ENCODE measurements at places on chromosomes 3 and 15. TPM values are rescaled to one million over a fixed set of nuclear protein-coding genes. Genes with fewer than 3 reads are reported as not detected.

Gene TEX9
- 26.9 TPM for polyA plus RNA-seq

DNA sequence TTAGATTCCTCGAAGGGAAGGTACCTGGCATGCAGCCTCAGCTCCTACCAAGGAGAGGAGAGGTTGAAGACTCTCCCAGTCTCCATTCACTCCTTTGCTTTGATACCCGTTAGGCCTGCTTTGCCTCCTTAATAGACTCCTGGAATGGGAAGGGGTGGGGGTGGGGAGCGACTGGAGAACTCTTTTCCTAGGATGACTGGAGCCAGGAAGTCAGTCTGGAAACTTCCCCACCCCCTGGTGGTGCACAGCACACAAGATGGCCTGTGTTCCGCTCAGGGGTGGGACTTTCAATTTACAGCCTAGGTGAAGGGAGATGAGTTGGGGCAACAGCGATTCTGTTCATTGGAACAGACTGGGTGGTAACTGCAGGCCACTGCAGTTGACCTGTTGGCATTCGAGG, 21.4 kb upstream of the CELF6 start:
- DNase-seq: no peak

DNA sequence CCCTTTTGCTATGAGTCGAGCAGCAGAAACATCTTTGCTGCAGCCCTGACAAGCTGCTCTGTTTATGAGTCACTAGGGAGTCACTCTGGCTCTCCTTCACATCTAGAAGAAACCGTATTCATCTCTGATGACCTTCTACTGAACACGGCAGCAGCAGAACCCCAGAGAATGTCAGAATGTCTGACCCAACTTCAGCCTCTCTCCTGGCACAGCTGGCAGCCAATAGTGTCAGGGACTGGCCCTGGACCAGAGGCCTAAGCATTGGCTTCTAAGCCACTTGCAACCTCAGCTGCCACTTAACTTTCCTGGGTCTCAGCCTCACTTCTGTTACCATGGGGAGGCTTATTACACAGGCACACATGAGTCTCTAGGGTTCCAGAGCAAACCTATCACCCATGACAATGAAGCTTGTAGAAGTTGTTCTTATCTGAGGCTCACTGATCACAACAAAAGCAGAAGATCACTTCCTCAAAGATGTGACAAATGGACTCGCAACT, 184.1 kb upstream of the TLE3 start:
- no peak for DNase-seq

Gene KCNH8
- 1.1 TPM for polyA plus RNA-seq

- no peak for DNase-seq
Observed at GRCh38 chr15:59594493-59594942, 17.1 kb upstream of the GCNT3 start.

Gene CCDC9B
- 6.2 TPM for polyA plus RNA-seq

DNA sequence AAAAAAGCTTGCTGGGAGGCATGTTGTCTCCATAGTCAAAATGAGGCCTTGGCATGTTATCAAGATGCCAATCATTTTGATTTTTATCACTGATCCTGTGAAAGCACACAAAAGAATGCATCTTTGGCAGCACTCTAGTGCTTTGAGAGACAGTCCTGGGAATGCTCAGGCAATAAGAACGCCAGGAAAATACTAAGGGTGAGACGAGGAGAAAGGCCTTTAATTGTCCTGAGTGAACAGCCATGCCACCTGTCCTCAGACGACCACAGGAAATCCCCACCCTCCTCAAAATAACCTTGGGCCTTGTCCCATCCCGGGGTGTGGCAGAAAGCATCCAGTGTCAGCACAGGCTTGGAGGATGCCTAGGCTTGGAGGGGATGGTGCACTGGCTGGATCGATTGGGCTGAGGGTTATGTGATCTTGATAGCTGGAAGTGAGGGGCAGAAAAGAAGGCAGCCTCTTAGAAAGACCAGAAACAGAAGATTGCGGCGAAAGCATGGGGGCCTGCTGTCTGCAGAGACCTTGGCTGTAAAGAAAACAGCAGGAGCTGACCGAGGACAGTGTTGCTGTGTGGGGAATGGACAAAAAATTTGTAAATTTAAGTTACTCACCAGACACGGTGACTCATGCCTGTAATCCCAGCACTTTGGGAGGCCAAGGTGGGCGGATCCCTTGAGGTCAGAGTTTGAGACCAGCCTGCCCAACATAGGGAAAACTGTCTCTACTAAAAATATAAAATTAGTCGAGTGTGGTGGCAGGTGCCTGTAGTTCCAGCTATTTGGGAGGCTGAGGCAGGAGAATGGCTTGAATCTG, 7.3 kb downstream of the TMEM158 start:
- DNase-seq: no peak

Gene SAXO2
- 4.4 TPM for polyA plus RNA-seq

Gene C3orf20
- polyA plus RNA-seq: 0.19 TPM

Gene SLMAP
- polyA plus RNA-seq: 43.9 TPM

Gene SNURF
- 12.2 TPM for polyA plus RNA-seq

DNA sequence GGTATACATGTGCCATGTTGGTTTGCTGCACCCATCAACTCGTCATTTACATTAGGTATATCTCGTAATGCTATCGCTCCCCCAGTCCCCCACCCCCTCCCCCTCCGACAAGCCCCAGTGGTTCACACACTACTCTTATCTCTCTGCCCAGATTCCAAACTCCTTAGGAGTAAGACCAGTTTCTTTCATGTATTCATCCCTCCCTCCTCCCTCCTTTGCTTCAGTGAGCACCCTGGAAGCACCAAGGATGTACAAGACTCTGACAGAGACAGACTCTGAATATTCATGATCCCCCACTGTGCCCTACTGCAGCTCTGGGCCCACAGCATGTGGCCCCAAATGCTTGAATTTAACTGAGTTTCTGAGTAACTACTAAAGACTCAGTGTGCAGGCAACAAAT, 113.8 kb upstream of the RAD18 start:
- DNase-seq: no peak

Gene HACL1
- 19.4 TPM for polyA plus RNA-seq

Gene FOXB1
- polyA plus RNA-seq: 0.20 TPM

DNA sequence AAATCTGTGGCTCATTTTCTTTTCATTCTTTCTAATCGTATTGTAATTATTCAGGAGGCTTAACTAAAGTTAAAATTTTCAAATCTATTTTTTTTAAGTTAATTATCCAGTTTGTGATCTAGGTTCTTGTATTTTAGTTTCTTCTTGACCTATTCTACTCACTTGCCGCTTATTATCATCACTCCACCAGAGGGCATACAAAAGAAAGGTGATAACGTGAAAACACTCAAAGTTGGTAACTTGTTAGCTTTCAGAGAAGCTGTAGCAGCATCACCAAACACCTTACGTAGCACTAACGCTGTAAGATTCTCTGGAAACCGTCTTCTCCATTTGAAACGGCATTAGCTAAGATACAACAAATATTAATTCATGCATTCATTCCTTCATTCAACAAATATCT, 4.8 kb downstream of the GNB4 start:
- DNase-seq: no peak

Gene SEMA3F
- 87.7 TPM for polyA plus RNA-seq

- DNase-seq: no peak
Observed at GRCh38 chr3:32066686-32067085, 39.7 kb upstream of the GPD1L start.

- DNase-seq: no peak
Observed at GRCh38 chr3:190517687-190518086, 3.8 kb downstream of the IL1RAP start.

Gene ACAD9
- 47.3 TPM for polyA plus RNA-seq

GRCh38 chr3:46703013-46703520, 1.9 kb downstream of the TMIE start:
- DNase-seq: no peak

DNA sequence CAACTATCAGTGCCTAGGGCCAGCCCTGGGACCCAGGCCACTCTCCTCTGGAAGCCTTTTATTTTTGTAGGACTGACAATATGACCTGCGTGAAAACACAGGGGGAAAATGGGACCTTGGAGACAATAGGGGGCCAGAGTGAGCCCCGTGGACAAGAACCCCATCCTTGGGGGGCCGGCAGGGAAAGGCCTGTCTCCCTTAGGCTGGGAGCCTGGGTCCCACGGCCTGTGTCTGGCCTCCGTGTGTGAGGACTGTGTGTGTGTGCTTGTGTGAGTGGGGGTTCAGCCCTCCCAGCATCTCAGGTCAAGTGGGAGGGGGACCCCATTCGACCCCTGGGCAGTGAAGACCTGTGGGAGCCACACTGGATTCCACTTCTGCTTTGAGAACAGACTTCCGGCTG, 53.3 kb downstream of the EXOG start:
- DNase-seq: no peak

Gene ZNF80
- polyA plus RNA-seq: not detected

GRCh38 chr15:31487811-31488436, 161.3 kb downstream of the KLF13 start:
- DNase-seq: no peak

GRCh38 chr3:127253491-127253890, 34.4 kb downstream of the PRR20G start:
- DNase-seq: no peak

GRCh38 chr3:103949693-103950092, 1417.0 kb upstream of the ALCAM start:
- DNase-seq: no peak

DNA sequence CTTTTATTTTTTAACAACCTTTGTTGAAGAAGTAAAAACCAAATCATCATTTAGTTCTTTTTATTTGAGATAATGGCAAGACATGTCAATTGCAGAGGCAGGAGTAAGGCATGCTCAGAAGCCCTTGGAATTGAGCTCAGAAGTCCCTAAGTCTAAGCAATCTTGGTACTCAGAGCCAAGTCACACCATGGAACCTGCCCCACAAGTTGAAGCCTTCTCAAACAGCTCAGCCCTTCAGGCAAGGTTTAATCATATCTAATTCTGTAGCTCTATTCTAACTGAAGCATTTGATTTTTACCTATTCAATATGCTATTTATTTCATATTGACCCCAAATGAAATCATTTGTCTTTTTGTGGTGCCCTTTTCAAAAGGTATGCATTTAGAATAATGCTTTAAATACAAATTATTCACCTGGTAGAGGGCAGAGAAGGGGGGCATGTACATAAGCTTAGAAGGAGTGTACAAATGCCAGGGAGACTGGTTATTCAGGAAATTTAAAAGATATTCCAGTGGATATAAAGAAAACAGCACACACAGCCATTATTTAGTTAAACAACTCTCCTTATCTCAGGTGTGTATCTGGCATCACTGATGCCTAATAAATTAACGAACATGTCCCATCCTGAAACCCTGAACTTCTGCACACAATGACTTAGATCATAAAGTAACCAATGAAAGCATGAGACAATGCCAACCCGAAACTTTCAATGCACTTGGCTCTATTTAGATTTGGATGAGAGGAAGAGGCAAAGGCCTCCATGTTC, 26.2 kb upstream of the TOP2B start:
- no peak for DNase-seq

Gene INAFM2
- 13.5 TPM for polyA plus RNA-seq

GRCh38 chr3:38455639-38456430, 2.1 kb downstream of the ACVR2B start:
- DNase-seq: no peak

DNA sequence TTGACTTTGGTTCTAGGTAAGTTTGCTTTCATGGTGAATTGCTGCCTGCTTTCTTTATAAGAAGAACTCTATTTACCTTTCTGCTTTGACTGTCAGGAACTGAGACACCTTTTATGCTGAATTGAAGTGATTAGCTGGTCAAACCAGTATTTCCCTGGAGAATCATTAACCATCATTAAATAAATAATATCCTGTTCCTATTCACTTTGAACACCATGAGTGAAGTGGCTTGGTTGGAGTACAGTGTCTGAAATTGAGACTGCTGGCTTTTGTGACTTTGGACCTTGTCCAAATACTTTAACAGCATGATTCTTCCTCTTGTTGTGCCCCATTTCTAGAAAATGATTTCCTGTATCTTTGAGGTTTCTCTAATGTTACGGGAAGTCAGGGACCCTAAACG, 5.6 kb upstream of the TMEM62 start:
- DNase-seq: peak; percentile 41

- DNase-seq: no peak
Observed at GRCh38 chr3:55165704-55166405, 238.0 kb upstream of the LRTM1 start.

GRCh38 chr3:119783255-119783654, 1.4 kb downstream of the NR1I2 start:
- no peak for DNase-seq

Gene POC1A
- 8.9 TPM for polyA plus RNA-seq

- DNase-seq: no peak
Observed at GRCh38 chr3:127986803-127987202, 65.4 kb upstream of the SEC61A1 start.

Gene DUOX1
- polyA plus RNA-seq: 1.9 TPM

Gene GABRB3
- polyA plus RNA-seq: 5.4 TPM

DNA sequence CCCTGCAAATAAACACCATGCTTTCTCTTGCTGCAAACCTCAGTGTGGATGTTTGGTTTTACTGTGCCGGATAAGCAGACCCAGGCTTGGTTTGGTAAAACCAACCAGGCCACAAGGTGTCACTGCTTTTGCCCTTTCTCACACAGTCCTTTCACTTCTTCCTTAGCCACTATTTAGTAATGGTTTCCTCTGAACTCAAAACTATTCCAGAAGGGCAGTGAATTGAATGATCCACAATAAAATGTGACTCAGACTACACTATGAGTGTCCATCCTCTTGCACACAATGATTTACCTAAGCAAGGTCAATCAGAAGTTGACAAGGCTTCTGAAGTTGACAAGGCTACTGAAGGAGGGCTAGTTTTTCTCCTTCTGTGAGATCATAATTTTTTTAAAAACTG, 552.4 kb upstream of the CCDC54 start:
- DNase-seq: no peak

Gene LHFPL4
- polyA plus RNA-seq: 0.09 TPM

Gene LMCD1
- polyA plus RNA-seq: 36.1 TPM

DNA sequence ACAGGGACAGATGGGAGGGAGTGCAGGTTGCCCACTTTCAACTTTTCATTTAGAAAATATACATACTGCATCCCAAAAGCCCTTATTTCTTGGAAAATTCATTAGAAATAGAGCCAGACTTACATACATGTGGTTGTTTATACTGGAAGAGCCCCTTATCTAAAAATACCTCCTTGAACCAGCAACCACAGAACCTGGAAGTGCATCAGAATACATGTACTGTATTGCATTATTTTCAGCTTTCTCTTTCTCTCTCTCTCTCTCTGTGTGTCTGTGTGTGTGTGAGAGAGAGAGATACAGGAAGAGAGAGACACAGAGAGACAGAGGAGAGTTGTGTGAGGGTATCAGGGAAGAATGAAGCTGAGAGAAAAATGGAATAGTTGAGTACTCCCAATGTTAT, 29.5 kb upstream of the LSAMP start:
- DNase-seq: no peak

- no peak for DNase-seq
Observed at GRCh38 chr3:175916191-175916934, 1057.2 kb downstream of the NAALADL2 start.

Gene PPM1L
- polyA plus RNA-seq: 7.6 TPM

- DNase-seq: no peak
Observed at GRCh38 chr3:118907909-118908308, 126.7 kb downstream of the IGSF11 start.

Gene ATP8B4
- polyA plus RNA-seq: 2.3 TPM

Gene GOLGB1
- 104 TPM for polyA plus RNA-seq

GRCh38 chr3:191563722-191564121, 102.8 kb downstream of the PYDC2 start:
- no peak for DNase-seq

All from renal pelvis (tissue), 12 donors.